Immature natural killer cell (primary cell): ENCODE measurements at places on chromosomes 2 and 18. TPM values are rescaled to one million over a fixed set of nuclear protein-coding genes. Genes with fewer than 3 reads are reported as not detected.
A peak's percentile ranks its signal among the peaks of the same experiment; 100 is the strongest.

- DNase-seq: no peak
- H3K36me3 ChIP-seq: no peaks in the 10 kb centered on the region
- H3K27me3 ChIP-seq: peaks cover 17% of the 10 kb centered on the region
- no peak overlapping the region for H3K27ac ChIP-seq
- no peaks in the 10 kb centered on the region for H3K4me1 ChIP-seq
These were observed 14.4 kb downstream of the EN1 start for GRCh38 chr2:118832791-118833715.

- H3K4me1 ChIP-seq: no peaks in the 10 kb centered on the region
- no peak for DNase-seq
- H3K36me3 ChIP-seq: no peaks in the 10 kb centered on the region
- no peaks in the 10 kb centered on the region for H3K27me3 ChIP-seq
- H3K4me3 ChIP-seq: no peak overlapping the region
These were observed 766.9 kb downstream of the TDRD15 start for GRCh38 chr2:21890716-21891115.

DNA sequence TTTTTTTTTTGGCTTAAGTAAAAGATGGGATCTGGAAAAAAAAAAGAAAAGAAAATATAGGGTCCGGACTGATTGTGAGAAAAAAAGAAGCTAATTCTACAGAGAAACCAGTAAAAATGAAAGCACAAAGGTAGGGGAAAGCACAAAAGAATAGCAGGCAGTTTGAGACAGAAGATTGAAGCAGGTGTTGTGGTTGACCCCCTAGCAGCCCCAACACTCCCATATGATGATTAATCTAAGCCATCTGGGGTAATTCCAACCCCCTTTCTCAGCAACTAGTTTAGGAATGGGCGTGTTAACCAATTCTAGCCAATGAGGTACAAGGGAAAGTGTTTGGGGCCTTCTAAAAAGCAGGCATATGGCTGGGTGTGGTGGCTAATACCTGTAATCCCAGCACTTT lies 77.0 kb downstream of the MBD2 start:
- no peak for DNase-seq
- H3K4me1 ChIP-seq: peaks cover 4% of the 10 kb centered on the region

DNA sequence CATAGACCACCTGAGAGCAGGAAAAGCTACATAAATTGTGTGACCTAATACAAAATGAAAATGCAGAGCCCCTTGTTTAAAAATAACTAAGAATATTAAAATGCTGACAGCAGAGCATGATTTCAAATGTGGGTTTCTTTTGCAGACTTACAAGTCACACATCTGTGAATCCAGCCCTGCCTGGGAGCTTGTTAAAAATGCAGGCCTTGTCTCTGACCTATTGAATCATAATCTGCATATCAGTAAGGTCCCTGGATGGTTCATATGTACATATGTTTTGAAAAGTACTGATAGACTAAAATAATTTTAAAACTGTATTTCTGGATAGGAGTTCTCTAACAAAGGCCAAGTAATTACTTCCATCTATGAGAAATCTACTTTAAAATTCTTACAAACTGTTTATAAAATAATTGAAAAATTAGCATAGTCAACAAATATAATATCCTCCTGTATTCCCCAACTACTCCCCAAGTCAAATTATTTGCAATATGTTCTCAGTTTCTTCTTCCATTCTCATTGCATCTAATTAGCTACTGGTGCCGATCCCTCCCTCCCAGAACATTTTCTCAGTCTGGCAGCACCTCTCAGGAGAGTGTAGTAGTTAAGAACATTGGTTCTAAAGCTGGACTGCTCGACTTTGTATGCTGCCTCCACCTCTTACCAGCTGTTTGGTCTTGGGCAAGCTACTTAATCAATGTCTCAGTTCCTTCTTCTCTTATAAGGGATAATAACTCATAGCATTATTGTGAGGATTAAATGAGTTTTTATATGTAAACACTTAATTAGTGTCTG lies 1040.4 kb upstream of the CDH2 start:
- H3K4me3 ChIP-seq: no peak overlapping the region
- no peaks in the 10 kb centered on the region for H3K4me1 ChIP-seq
- DNase-seq: no peak

- H3K36me3 ChIP-seq: no peaks in the 10 kb centered on the region
- no peak for DNase-seq
- no peaks in the 10 kb centered on the region for H3K27me3 ChIP-seq
- H3K27ac ChIP-seq: no peak overlapping the region
These were observed 250.3 kb upstream of the TCF4 start for GRCh38 chr18:55838319-55838718.

DNA sequence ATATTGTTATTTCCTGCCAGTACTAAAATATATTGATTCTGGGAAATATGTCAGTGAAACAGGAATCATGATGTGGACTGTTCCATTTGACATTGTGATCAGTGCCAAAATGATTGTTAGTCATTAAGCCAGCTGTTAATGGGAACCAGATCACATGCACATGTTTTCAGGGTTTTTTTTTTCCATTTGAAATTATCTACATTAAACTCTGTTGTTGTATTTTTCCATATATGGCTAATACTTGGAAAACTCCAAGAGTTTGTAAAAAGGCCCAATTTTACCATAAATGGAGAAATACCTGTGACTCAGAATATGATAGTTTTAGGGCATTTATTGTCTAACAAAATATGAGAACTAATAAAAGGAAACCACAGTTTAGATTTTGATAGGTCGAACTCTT lies 13.4 kb downstream of the ITGAV start:
- no peaks in the 10 kb centered on the region for H3K27me3 ChIP-seq
- H3K36me3 ChIP-seq: peaks cover 10% of the 10 kb centered on the region
- no peak overlapping the region for H3K27ac ChIP-seq
- no peaks in the 10 kb centered on the region for H3K4me1 ChIP-seq
- H3K4me3 ChIP-seq: no peak overlapping the region
- no peak for DNase-seq

DNA sequence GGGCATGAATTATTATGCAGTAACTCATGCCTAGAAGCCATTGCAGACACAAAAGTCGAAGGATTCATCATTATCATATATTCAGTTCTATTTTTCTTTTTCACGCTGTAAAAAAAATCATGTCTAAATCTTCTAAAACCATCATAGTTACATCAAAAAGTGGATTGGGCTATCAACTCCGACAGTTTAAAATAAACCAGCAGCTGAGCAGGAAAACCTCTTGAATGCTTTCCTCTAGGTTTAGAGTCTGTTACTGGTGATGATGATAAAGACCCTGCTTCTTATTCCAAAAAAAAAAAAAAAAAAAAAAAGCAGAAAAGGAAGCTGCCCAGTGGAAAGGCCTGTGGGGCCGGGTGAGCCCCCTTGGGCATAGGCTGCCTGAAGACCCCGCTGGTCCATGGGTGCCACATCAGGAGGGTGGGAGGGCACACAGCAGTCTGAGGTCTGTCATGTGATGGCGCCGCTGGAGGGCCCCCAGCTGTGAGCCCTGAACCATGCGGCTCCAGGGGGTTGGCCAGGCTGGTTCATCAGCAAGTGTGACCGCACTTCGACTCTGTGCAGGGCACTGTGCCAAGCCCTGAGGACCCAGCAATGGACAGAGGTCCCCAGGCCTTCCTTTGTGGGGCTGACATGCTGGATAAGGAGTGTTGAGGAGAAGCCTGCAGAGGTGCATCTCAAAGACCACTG lies 199.6 kb downstream of the EIPR1 start:
- peaks cover 3% of the 10 kb centered on the region for H3K36me3 ChIP-seq
- no peaks in the 10 kb centered on the region for H3K4me1 ChIP-seq
- DNase-seq: no peak
- no peaks in the 10 kb centered on the region for H3K27me3 ChIP-seq
- no peak overlapping the region for H3K4me3 ChIP-seq

- H3K36me3 ChIP-seq: no peaks in the 10 kb centered on the region
- DNase-seq: no peak
- no peak overlapping the region for H3K27ac ChIP-seq
- H3K4me3 ChIP-seq: no peak overlapping the region
These were observed 362.3 kb downstream of the FIGN start for GRCh38 chr2:163373496-163373895.

DNA sequence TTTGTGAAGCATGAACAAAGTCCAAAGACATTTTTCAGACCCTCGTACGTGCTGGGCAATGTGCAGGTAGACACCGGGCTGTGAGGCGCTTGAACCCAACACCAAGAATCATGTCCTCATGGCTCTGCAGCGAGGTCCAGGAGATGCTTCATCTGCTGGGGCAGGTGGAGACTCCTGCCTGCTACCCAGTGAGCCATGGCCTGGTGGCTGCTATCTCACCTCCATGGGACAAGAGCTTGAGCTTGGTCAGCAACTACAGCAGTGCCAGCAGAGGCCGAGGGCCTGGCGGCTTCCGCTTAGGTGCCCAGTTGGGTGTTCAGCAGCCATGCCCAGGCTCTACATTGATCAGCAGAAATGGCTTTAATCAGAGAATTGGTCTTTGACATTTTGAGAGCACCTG lies 281.0 kb upstream of the HS6ST1 start:
- no peaks in the 10 kb centered on the region for H3K27me3 ChIP-seq
- no peak for DNase-seq
- no peak overlapping the region for H3K4me3 ChIP-seq
- H3K27ac ChIP-seq: no peak overlapping the region

GRCh38 chr2:236718207-236718992 lies 148.8 kb downstream of the ACKR3 start:
- H3K4me1 ChIP-seq: no peaks in the 10 kb centered on the region
- H3K27ac ChIP-seq: no peak overlapping the region
- H3K36me3 ChIP-seq: no peaks in the 10 kb centered on the region
- no peak overlapping the region for H3K4me3 ChIP-seq

- H3K27me3 ChIP-seq: peaks cover 2% of the 10 kb centered on the region
- H3K27ac ChIP-seq: no peak overlapping the region
- no peaks in the 10 kb centered on the region for H3K36me3 ChIP-seq
- H3K4me3 ChIP-seq: no peak overlapping the region
These were observed 363.6 kb upstream of the HS6ST1 start for GRCh38 chr2:128682266-128682665.

DNA sequence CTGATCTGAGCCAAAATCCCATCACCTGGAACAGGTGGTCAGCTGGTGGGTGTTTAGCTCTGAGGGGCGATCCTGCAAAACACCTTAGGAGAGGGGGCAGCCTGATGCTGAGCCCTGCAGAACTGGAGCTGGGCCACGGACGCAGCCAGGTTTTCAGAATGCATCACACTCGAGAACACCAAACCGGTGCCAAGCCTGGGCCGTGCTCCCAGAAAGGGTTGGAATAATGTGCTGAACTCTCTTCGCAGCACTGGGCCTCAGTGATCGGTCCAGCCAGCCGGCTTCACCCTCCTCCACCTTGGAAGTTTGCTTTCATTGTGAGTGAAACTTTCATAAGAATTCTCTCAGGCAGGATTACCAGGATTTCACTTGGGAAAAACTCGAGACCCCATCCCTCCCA lies 56.5 kb upstream of the TTC39C start:
- H3K4me3 ChIP-seq: no peak overlapping the region
- H3K27ac ChIP-seq: no peak overlapping the region
- no peaks in the 10 kb centered on the region for H3K36me3 ChIP-seq

DNA sequence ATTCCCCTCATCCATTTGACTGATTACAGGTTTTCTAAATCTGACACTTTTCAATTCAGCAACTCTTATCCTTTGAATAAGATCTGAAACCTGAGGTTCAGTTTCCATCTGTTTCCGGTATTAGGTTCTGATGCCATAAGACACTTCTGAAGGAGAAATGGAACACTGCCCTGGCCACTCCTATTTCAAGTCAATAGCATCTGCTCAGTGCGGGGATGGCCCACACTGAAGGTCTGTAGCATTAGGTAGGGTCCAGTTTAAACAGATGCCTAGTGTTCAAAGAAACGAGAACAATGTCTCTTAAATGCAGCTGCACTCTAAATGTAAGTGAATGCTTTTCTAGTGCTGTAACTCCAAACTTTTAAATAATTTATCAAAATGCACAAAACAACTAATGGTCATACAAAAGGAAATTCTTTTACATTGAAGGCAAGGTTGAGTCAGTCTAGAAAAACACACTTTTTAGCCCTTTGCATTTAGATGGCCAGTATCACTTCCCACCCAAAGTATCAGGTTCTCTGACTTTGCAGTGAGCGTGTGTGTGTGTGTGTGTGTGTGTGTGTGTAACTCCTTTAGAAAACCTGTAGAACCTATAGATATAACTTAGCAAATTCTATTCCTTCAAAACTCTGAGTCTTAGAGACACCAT lies 78.2 kb downstream of the STK39 start:
- peaks cover 65% of the 10 kb centered on the region for H3K4me1 ChIP-seq
- no peak for DNase-seq
- H3K36me3 ChIP-seq: peaks cover 5% of the 10 kb centered on the region

DNA sequence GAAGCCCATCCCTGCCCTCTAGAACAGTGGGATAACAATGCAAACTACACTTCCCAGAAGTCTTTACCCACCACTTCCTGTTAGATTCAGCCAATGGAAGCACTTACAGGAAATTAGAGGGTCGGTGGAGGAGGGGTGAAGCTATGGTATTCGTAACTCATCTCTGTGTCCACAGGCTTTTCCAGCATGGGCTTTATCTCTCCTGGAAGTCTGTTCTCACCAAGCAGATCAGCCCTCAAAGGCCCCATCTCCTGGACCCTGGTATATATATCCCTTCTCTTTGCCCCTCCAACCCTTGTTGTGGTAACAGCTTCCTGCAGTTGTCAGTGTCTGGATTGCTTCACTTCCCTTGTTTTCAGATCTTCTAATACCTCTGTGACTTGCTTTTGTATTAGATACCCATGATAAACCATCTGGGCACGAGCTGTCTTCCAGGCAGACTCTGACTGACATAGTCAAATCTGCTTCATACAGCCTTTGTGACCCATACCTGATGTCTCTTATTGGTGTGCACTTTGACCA lies 475.0 kb upstream of the POU3F3 start:
- H3K27me3 ChIP-seq: peaks cover 3% of the 10 kb centered on the region
- H3K27ac ChIP-seq: no peak overlapping the region
- H3K36me3 ChIP-seq: no peaks in the 10 kb centered on the region
- no peaks in the 10 kb centered on the region for H3K4me1 ChIP-seq
- H3K4me3 ChIP-seq: peak overlapping the region; percentile 67

DNA sequence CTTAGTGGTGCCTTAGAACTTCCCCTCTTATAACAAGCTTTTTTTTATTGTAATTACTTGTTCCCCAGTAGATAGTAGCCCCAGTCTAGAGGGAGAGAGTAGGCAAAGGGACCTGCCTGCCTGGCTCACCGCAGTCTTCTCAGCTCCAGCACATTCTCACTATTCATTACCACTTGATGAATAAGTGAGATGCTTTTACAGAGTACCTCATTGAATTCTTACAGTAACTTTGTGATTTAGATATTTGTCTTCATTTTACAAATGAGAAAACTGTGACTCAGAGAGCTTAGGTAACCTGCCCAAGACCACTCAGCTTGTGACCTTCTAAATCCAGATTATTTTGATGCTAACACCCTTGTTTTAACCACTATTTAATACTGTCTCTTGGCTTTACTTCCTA lies 77.8 kb downstream of the CHRNA1 start:
- H3K27me3 ChIP-seq: peaks cover 5% of the 10 kb centered on the region
- H3K4me3 ChIP-seq: no peak overlapping the region
- no peak for DNase-seq
- H3K27ac ChIP-seq: no peak overlapping the region

AQP12B gene
- not detected for polyA plus RNA-seq

CCDC141 gene
- polyA plus RNA-seq: not detected

TM4SF20 gene
- not detected for polyA plus RNA-seq

BMP10 gene
- not detected for polyA plus RNA-seq

GCC2 gene
- 9.7 TPM for polyA plus RNA-seq

ITPRIPL1 gene
- polyA plus RNA-seq: 33.0 TPM

EVA1A gene
- not detected for polyA plus RNA-seq

DSG3 gene
- polyA plus RNA-seq: not detected
